ENCODE measurements at places on chromosomes 5 and 9.

DNA sequence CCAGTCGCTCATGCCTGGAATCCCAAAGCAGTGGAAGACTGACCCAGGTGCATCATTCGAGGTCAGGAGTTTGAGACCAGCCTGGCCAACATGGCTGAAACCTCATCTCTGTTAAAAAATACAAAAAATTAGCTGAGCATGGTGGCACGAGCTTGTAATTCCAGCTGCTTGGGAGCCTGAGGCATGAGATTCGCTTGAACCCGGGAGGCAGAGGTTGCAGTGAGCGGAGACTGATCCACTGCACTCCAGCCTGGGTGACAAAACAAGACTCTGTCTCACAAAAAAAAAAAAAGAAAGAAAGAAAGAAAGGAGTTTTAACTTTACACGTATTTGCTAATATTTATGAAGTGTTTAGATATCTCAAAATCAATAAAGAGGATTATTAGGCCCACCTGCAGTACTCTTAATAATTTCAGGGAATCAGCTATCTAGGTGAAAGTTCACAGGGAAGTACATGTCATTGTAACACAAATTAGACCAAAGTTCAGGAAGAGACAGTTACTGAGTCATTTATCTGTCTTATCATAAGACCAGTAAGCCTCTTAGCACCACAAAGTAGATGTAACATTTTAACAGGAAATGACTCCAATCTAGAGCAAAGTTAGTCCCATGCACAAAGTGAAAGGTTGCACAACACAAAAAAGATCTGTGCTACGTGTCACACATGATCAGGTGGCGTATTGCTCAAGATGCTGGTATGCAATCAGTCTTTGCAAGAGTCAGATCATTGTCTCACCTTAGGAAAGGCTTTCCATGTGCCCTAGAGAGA lies 34.1 kb upstream of the PLIN2 start:
- DNase-seq, result peak; percentile 36

GRCh38 chr5:128155776-128156175 lies 72.2 kb downstream of the SLC12A2 start:
- DNase-seq, result no peak

- no peak for DNase-seq
Observed at GRCh38 chr9:35341021-35341420, 148.9 kb upstream of the RUSC2 start.

- no peak for DNase-seq
Observed at GRCh38 chr9:108015690-108016089, 526.1 kb upstream of the KLF4 start.

DNA sequence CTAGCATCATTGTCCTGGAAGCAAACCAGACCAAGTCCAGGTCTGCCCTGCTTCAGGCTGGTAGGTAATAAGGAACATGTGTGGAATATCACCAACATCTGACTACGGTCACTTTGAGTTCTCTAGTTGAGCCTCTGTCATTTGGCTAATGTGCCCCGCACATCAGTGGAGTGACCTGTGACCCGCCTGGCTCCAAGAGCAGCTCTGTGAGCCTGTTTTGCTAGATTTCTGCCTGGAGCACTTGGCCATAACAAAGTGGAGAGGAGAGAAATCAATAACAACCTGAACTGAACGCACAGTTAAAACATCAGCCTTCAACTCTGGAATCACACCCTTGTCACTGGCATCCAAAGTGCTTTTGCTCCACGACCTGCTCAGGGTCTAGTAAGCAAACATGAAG lies 115.7 kb downstream of the PPP2R2B start:
- no peak for DNase-seq

Measured in activated CD4-positive, alpha-beta T cell treated with anti-CD3 and anti-CD28 coated beads, Interleukin-2, amount 50 U/mL, for 24 hours (primary cell).